Eye (tissue), 1 donor: ENCODE measurements at places on chromosomes 4 and X.

DNA sequence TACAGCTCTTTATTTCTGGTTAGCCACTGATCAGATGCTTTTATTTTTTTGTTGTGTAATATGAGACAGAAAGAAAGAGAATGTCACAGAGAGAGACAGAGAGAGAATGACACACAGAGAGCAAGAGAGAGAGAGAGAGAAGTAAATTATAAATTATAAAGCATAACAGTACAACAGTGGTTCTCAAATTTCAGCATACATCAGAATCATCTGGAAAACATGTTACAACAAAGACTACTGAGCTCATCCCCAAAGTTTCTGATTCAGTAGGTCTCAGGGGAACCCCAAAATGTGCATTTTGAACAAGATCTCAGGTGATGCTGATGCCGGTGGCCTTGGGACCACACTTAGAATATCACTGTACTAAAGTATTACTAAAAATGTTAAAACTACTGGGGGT, 245.8 kb upstream of the DIAPH2 start:
- no peak for DNase-seq

- no peak for DNase-seq
Observed at GRCh38 chr4:74499986-74500781, 55.2 kb downstream of the AREG start.

GRCh38 chr4:155342142-155342541, 34.6 kb downstream of the MAP9 start:
- no peak for DNase-seq

DNA sequence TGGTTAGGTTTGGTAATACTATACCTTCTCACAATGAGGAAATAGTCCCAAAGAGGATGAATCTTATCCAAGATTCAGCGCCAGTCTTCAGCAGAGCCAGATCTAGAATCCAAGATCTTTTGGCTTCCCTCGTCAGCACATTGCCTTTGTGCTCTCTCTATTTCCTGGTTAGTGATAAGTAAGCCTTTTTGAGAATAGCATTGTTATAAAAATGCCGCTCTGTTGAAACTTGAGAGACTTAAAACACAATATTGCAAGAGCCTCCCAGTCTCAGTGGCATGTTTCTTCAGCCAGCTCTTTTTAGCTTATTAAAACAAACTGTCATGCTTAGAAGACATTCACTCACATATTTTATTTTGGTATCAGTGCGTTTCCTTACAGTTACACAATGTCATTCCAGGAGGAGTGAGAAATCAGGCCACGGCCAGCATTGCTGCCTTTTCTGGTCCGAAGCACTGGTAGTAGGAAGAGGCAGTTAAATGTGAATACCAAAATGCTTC, 141.4 kb downstream of the KLHL8 start:
- peak; percentile 48 for DNase-seq

DNA sequence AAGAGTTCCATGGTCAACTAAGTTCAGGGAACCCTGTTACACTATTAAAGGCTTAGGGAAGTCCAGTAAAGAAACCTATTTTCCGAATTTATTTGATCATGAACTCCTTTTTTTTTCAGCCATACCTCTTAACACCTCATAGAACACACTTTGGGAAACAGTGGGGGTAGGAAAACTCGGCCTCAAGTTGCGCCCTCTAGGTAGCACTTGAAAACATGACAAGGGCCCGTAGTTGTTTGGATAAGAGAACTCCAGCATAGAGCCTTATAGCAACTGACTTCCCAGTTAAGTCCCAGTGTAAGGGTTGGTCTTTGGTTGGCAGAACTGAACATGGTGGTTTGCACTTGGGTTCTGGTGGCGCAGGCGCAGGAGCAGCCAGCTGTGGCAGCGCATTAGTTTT, 14.4 kb downstream of the OGT start:
- no peak for DNase-seq

DNA sequence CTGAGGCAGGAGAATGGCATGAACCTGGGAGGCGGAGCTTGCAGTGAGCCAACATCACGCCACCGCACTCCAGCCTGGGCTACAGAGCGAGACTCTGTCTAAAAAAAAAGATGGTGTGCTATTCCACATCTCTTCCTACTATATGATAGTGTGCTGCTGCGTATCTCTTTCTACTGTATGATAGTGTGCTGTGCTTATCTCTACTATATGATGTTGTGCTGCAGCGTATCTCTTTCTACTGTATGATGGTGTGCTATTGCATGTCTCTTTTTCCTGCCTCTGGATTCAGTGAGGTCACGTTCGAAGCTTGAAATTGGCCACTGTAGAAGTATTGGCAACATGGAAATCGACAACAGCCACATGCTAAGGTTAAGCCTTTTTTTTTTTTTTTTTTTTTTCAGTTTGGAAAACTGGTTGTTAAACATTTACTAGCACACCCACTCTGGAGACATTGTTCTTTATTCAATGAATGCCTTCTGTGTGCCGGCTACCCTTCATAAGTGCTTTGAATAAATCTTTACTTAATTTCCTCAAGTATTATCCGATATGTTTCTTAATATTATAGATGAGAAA, 31.0 kb downstream of the ARFIP1 start:
- no peak for DNase-seq

DNA sequence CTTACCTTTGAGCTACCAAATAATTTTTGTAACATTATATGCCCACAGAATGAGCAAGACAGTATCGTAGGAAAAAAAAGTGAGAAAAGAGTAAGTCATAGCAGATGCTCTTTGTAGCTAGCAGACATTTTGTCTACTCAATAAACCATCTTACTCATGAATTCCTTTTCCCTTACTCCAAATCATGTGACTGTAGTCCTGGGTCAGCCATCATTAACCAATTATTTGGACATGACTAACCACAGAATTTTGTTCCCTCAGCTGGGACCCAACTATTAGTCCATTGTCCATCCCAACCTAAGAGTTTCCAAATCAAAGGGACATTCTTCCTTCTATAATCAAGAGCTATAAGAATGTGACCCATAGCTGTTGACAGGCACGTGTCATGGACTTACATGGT, 11.4 kb downstream of the UBE2D3 start:
- no peak for DNase-seq

- no peak for DNase-seq
Observed at GRCh38 chr4:154009191-154009590, 220.3 kb upstream of the SFRP2 start.

GRCh38 chrX:10071451-10072144, 85.2 kb upstream of the CLCN4 start:
- peak; percentile 5 for DNase-seq

DNA sequence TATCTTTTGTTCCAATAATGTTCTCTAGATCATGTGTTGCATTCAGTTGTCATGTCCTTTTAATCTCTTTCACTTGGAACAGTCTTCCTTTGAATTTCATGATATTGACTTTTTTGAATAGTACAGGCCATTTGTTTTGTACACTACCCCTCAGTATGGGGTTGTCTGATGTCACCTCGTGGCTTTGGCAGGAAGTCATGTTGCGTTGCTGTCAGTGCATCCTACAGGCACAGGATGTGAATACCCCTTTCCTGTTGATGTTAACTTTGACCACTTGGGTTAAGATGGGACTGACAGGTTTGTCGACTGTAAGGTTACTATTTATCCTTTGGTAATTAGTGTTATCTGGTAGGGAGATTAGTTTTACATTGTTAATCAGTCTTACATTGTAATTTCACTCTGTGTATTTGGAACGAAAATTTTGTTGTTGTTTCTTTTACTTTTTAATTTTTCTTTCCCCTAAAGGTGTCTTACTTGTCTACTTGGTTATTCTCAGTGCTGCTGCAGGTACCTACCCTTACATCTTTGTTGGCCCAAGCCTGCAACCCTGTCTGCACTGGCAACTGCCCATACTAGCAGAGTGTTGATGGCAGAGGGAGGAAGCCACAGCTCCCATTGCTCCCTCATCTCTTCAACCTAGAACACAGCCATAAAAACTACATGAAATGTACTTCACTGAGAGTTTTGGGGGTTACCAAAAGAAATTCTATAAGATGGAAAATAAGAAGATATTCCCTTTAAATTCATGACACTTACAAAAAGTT, 14.7 kb upstream of the ATP8A1 start:
- DNase-seq = no peak

DNA sequence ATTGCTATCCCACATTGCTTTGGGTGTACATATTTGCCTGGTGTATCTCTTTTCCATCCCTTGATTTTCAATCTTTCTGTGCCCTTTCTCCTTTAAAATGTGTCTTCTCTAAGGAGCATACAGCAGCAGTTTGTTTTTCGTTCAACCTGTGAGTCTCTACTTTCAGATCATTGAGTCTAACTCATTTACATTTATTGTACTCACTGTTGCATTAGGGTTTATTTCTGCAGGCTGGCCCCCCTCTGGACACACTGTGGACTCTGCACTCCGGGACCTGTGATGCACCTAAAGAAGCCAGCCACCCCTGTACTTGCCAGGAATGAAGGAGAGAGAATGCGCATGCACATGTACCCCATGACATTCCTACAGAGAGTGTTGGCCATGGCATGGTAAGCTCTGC, 93.0 kb downstream of the FAM53A start:
- no peak for DNase-seq

DNA sequence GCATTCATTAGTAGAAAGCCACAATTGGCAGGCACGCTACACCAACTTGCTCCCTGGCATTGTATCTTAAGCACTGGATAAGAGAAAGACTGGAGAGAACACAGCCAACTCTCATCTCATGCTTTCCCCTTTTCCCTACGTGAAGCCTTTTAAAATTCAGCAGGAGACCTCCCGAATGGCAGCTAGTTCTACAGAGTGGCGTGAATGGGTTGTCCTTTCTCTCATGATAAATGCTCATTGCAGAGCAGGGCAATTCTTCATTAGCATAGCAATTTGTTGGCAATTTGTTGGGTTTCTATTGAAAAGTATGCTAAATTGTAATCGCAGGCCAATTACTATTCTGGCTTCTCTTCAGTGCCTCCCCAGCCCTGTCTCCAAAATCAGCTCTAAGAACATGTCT, 48.0 kb downstream of the SEPTIN11 start:
- DNase-seq = no peak

- no peak for DNase-seq
Observed at GRCh38 chr4:79820427-79820826, 252.6 kb downstream of the ANTXR2 start.

DNA sequence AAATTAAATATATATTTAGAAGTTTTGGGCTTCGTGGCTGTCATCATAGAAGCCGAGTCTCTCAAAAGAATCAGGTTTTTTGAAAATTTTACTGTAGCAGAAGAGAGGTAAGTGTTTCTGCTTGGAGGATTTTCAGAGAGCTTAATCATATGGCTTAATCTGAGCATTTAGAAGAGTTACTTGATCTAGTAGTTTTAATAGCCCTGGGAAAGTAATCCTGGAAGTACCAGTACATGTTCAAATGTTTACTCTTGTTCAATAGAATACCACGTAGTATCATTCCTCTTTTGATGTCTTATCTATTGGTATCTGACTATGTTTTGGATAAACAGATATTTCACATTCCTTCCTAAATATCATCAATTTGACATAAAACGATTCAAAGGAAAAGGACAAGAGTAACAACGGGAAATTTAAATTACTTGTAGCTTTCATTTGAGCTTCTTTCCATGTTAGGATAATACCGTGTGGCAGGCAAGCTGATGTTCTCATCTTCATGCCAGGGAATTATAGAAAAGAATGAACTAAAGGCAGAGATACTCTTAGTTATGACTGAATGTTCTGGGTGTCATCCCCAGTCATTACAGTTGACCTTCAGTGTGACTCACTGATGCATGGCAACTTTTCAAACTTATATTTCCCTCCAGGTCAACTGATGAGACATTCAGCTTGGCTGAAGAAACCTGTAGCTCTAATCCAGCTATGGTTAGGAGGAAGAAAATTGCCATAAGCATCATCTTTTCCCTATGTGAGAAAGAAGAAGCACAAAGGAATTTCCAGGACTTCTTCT, 89.8 kb downstream of the FNIP2 start:
- no peak for DNase-seq

DNA sequence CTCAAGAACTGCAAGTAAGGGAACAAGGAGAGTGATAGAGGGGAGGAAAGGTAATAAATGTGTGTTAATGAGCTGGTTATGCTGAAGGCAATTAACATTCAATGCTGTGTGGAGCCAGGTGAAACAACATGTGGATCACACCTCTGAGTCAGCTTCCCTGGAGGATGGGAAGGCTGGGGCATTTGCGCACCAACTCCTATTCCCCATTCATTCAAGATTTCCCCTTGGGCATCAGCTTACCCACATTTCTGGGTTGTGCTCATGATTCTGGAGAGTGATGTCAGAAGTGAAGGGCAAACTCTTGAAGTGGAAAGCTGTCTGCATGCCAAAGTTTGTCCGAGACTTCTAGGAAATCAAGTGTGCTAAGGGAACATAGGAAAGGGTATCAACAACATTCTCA, 461.4 kb downstream of the MID1IP1 start:
- no peak for DNase-seq

GRCh38 chrX:44506678-44507077, 36.0 kb downstream of the FUNDC1 start:
- no peak for DNase-seq

DNA sequence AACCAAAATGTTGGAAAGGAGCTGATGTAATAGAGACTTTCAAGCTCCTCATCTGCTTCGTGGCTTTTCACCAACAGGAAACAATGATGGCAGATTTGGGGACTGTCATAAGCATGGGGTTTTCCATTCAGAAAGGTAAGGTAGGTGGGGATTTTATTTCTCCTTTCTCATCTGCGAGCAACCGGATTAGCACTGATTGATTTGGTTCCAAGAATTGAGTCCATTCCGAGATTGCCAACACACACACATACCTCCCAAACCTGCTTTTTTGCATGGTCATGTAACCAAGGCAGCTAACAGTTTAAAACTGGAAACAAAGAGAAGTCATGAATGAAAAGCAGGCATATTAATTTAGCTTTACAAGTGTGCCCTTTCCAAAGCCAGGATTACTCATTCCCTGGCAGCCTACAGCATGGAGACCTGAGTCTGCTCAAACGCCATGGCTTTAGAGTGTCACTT, 63.0 kb upstream of the LNX1 start:
- peak; percentile 49 for DNase-seq

- DNase-seq = no peak
Observed at GRCh38 chr4:157521906-157522305, 301.4 kb downstream of the GRIA2 start.

DNA sequence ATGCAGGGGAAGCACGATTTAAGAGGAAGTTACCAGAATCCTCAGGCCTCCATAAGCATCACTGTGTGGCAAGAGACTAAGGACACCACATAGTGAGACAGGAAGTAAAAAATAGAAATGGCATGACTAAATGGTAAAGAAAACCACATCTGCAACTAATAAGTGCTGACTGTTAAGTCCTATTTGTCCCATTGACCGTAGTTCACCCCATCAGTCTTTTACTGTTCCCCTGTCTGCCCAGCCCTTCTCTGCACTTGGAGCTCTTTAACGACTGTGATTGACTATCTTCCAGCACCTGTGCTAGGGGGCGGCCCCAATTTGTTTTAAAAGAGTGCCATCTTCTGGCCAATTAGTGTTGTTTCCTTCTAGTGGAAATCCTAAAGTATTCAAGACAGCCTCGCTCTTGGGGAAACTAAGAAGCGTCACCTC, 94.2 kb downstream of the MAOA start:
- peak; percentile 63 for DNase-seq

GRCh38 chrX:140733766-140734342, 24.3 kb downstream of the LINC00632 start:
- DNase-seq = peak; percentile 63

- DNase-seq = no peak
Observed at GRCh38 chr4:105145903-105146275, 787 bp upstream of the TET2 start.
